Activated CD4-positive, alpha-beta T cell treated with anti-CD3 and anti-CD28 coated beads for 36 hours (primary cell): ENCODE measurements at places on chromosomes 1 and 21. TPM values are rescaled to one million over a fixed set of nuclear protein-coding genes. Genes with fewer than 3 reads are reported as not detected.

S100A12 gene
- not detected for total RNA-seq

ANKRD65 gene
- not detected for total RNA-seq

C1orf141 gene
- not detected for total RNA-seq

- DNase-seq: peak; percentile 28
Observed at GRCh38 chr1:27891196-27891889, 19.0 kb downstream of the THEMIS2 start.

MTARC2 gene
- not detected for total RNA-seq

GRCh38 chr1:56901716-56902115 is 47.1 kb downstream of the C8A start:
- DNase-seq: no peak

KLF17 gene
- not detected for total RNA-seq

DNA sequence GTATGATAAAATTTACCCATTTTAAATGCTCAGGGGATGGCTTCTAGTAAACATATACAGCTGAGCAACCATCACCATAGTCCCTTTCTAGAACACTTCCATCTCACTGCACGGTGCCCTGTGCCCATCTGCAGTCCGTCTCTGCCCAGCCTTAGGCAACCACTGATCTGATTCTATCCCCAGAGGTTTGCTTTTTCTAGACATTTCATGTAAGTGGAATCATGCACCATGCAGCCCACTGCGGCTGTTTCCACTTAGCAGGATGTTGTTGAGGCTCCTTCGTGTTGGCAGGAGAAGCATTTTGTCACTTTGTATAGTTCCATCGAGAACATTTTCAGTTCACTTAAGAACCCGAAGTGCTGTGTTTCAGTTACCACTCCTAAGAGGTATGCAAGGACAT is 27.8 kb upstream of the VAMP3 start:
- DNase-seq: no peak
